ENCODE measurements at places on chromosomes 3 and 15.

DNA sequence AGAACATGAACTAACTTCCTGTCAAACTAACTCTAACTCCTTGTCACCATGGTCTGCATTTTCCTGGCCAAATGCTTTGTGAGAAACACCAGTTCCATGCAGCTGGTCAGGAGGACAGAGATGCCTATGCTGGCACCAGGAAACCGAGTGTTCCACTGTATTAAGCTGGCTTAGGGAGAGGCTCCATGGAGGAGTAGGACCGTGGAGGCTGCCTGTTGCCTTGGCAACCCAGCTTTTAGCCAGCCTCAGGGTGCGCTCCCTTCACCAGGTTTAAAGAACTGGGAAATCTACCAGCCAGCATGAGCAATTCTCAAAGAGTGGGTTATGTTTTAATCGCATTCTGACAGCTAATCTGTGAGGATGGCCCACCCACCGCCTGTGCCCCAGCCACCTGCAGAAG is 394.1 kb downstream of the OCA2 start:
- DNase-seq: no peak

DNA sequence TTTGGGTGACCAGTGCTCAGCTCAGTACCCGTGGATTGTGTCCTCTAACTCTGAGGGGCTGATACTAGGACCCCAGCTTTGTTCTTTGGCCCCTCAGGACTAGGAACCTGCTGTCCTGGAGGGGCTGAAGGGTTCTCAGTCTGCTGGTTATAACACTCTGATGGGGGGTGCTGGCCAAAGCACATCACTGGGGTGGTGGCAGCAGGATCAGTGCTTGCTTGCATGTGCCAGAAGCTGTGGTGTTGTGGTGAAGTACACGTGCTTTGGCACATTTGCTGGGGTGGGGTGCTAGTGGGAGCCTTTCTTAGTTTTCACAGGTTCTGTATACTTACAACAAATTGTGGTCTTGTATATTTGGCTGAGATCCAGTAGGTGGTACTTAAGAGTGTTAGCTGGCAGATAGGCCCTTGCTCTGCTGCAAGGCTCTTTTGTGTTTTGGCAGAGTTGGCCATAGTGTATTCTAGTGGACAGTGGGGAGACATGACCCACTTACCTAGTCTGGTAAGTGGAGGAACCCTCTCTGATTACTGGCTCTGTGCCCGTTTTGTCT is 344.3 kb downstream of the EDEM1 start:
- no peak for DNase-seq

DNA sequence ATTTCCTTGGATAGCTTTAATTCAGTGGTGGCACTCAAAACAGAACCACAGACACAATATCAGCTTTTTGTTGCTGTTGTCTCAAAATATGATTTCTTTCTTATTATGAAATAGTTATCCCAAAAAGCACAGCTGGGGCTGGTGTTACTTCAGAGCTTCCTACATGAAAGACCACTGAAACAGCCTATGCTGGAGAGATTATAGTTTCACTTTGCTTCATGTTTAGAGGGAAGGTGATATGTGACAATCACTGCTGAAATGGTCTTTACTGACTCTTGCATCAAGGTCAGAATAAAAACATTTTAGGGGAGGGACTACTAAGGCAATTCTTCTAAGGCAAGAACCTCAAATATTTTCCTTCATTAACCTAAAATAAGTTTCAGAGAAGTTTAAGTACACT is 190.7 kb downstream of the TNIK start:
- DNase-seq: no peak

GRCh38 chr15:62901087-62901486 is 141.5 kb upstream of the TPM1 start:
- no peak for DNase-seq

- DNase-seq: no peak
These were observed 108.6 kb downstream of the MEX3B start for GRCh38 chr15:81937189-81937588.

GRCh38 chr3:172033396-172033795 is 6.0 kb upstream of the FNDC3B start:
- DNase-seq: no peak

- peak; percentile 29 for DNase-seq
These were observed 16.5 kb downstream of the SEMA3G start for GRCh38 chr3:52428151-52429005.

- DNase-seq: no peak
These were observed 63.3 kb downstream of the RBM6 start for GRCh38 chr3:50003216-50003615.

- no peak for DNase-seq
These were observed 435 bp downstream of the RAB27A start for GRCh38 chr15:55289011-55289745.
